ENCODE measurements at places on chromosomes 7 and 10. TPM values are rescaled to one million over a fixed set of nuclear protein-coding genes. Genes with fewer than 3 reads are reported as not detected.
A peak's percentile ranks its signal among the peaks of the same experiment; 100 is the strongest.

Gene NUTM2B
- total RNA-seq: 0.36 TPM

Gene CPA2
- total RNA-seq: not detected

Gene AKR1E2
- total RNA-seq: not detected

Gene ICA1
- not detected for total RNA-seq

Gene CD36
- total RNA-seq: 38.8 TPM

GRCh38 chr10:19704544-19704943, 111.7 kb upstream of the PLXDC2 start:
- no peak for DNase-seq

GRCh38 chr7:81710751-81711150, 59.1 kb downstream of the HGF start:
- no peak for DNase-seq

DNA sequence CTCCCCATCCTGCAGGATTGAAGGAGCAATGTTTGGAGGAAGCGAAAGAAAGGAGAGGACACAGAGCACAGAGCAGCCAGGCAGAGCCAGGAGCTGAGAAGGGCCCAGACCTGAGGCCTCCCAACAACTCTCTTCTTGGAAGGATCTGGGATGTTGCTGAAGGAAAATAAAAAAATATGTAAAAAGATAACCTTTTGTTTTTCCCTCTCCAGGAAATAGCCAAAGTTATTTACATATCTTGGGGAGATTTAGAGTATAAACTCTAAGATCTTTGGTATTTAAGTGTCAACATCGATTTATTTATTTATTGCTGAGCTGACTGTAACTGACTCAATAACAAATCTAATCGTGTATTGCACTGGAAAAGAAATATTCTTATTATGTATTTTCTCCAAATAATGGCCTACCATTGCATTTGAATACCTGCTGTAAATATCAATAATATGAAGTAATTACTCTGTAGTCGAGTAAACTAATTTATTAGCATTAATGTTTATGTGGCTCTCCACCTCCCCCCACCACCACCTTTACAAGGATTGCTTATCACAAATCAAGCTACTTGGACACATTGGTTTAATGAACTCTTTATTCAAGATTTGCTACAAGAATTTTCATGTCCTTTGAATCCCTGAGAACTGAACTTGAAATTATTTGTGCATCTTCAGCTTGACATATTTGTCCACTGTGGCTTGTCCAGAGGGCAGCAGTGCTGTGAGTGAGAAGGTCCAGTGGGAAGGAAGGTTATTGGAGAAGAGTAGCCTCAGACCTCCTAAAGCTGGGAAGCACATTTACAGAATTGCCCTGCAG, 1.8 kb upstream of the HOXA11 start:
- DNase-seq: no peak

DNA sequence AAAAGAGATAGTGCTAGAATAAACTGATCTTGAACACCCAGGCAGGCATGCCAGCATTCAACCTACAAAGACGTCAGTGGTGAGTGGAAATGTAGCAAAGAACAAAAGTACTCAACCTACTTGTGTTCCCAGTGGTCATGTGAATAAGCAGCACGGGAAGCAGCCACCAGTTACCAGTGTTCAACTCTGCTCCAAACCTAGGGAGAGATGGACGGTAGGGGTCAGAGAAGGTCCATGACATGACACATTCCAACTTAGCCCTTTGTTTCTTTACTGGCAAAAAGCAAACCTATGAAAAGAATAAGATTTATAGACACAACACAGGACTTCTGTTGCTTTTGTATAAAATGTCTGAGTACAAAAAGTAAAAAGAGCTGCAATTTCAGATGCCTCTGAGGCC, 511.4 kb downstream of the XPNPEP1 start:
- DNase-seq: no peak

DNA sequence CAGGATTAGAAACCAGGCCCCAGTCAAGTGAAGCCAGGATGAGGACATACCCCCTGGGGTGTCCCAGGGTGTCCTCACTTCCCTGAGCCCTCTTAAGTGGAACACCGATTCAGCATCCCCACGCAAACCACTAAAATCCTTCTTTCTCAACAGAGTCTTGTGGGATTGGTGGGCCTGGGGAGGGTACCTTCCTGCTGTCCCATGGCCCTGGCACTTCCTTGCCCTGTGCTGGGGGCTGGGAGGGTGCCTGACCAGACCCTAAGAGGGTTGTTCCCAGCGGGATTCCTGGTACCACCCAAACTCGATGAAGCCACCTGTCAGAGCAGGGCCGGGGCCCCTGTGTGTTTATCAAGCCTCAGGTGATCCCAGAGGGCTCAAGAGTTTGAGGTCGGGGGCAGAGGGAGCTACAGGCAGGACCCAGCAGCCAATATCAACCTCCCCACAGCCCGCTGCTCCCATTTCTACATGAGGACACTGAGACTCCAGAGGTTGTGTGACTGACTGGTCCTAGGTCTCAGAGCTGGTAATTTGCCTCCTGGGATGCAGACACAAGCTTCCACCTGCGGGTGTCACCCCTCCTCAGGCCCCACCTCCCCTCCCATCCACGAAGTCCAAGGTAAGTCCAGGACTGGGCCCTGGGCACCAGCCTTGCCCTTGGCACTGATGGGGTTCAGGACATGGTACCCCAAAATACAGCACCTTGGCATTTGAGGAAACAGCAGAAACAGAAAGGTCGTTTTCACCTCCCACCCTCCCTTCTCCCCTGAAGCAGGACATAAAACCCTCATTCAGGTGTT, 31.4 kb downstream of the OAT start:
- DNase-seq: no peak

- DNase-seq: no peak
Observed at GRCh38 chr7:22280031-22280430, 76.9 kb downstream of the RAPGEF5 start.

GRCh38 chr7:100169147-100169850, 882 bp upstream of the GAL3ST4 start:
- DNase-seq: no peak

DNA sequence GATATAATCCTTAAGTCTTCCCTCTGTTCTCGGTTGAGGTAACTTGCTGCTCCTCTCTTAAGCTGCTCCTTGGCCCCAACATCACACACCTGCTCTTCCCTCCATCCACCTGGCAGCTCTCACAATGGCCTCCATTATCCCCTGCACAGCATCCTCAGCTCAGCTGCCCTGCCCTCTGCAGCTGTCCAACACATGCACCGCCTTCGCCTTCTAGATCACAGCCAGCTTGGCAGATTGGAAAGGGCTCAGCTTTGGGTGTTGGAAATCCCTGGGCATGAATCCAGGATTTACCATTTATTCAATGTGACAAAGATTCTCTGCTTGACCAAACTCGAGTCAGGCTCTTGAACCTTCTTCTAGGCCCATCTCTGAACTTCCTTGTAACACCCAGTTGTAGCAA, 20.6 kb downstream of the RGR start:
- peak; percentile 90 for DNase-seq

Measured in myocyte (in vitro differentiated cells).